T-helper 1 cell (primary cell): ENCODE measurements at places on chromosomes 16 and 17.

GRCh38 chr16:78163772-78164670 is 64.6 kb downstream of the WWOX start:
- no peak for DNase-seq

GRCh38 chr17:14245002-14245401 is 8.3 kb upstream of the CDRT15 start:
- DNase-seq: no peak

DNA sequence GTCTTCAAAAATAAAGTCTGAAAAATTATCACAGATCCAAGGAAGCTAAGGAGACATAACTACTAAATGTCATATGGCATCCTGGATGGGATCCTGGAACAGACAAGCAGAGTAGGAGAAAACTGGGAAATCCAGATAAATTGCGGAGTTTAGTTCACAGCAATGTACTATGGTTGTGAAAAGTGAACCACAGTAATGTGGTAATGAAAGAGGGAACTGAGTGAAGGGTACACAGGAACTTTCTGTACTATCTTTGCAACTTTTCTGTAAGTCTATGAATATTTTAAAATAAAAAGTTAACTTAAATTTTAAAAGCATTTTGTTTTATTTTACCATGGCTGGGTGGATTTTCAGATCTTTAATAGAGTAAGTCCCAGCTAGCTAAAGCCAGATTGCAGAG is 16.3 kb downstream of the SLFN12L start:
- no peak for DNase-seq

DNA sequence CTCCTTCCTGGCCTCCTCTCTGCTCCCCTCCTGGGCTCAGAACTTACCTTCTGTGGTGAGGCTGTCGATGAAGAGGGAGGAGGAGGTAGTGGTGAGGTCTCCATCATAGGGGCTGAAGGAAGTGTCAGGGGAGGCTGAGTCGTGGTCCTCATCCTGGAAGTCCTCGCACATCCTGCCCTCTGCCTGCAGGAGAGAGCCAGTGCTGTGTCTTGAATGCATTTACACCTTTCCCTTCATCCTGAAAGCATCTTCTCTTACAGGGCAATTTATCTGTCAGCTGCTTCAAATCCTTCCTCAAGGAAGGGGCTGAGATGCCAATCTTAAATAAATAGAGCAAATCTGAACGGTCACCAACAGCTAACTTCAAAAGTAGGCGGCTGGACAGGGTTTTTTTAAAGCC is 73.6 kb downstream of the PLXDC1 start:
- no peak for DNase-seq

GRCh38 chr16:68715471-68715870 is 21.6 kb upstream of the CDH1 start:
- no peak for DNase-seq

- no peak for DNase-seq
Observed at GRCh38 chr17:28747051-28747691, 3.4 kb downstream of the TRAF4 start.

GRCh38 chr16:78102865-78103264 is 3.4 kb downstream of the WWOX start:
- no peak for DNase-seq

GRCh38 chr16:86496262-86496928 is 13.9 kb upstream of the FOXF1 start:
- DNase-seq: no peak

- no peak for DNase-seq
Observed at GRCh38 chr17:41538565-41538991, 10.5 kb upstream of the KRT19 start.

DNA sequence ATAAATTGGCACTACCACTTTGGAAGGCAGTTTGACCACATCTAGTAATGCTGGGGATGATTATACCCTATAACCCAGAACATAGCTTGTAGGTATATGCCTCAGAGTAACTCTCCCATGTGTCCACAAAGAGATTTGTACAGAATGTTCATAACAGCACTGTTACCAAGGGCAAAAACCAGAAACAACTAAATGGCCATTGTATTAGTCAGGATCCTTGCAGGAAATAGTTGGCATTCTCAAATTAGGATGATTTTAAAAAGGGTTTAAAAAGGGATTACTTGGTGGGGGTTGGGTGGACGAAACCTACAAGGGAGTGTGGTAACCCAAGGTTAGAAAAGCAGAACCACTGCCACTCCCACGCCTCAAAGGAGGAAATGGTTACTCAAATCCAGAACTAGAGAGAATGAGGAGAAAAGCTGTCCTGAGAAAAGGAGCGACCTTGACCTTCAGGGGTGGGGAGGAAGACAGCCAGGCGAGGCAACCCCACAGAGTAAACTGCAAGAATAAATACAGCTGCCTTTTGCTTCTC is 2.1 kb downstream of the CPPED1 start:
- no peak for DNase-seq

DNA sequence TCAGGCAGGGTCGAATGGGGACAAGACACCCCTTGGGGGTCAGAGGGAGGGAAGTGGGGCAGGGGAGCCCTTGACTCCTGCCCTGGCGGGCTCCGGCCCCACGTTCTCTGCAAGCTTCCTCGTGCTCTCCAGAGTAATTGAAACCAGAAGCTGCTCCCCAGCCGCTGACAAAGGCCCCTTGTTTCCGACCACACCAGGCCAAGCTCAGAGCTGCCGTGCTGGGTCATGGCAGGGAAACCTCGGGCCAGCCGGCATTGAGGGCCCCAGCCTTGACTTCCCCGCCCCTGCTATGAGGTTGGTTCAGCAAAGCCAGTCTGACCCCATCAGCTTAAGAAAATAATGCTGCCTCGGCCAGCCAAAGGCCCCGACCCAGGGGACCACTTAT is 43.3 kb downstream of the TIMM22 start:
- DNase-seq: no peak

DNA sequence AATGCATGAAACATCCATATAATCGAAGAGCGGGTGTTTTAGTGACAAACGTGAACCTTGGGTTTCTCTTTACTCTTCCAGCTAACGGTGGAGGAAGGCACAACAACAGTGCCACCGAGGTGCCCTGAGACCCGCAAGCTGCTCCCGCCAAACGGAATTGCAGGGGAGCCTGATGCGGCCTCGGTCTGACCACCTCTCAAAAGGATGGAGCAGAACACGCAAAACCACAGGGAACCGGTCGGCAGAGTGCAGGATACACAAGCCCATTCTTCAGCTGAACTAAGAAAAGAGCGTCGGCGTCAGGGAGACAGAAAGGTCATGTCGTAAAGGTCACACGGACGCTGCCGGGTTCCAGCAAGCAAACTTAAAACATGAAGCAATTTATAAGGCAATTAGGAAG is 109.5 kb upstream of the ZNF750 start:
- no peak for DNase-seq

GRCh38 chr17:80486692-80487091 is 10.3 kb upstream of the NPTX1 start:
- no peak for DNase-seq

DNA sequence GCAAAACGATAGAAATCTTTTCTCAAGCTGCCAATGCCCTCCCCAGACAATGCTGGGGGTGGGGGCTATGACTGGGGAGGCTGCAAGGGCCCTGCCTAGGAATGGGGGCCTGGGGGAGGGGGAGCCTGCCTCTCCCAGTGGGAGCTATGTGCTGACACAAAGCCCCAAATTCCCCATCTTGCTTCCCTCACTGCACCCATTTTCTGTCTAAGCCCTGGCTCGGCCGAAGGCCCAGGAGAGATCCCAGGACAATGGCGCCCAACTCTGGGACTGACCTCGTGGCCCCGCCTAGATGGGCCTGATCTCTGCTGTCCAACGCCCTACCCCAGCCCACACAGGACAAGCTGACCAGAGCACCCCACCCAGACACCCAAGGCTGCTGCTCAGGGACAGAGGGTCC is 11.1 kb upstream of the KCNJ12 start:
- DNase-seq: no peak

GRCh38 chr17:69046121-69046807 is 14.5 kb downstream of the ABCA9 start:
- no peak for DNase-seq

DNA sequence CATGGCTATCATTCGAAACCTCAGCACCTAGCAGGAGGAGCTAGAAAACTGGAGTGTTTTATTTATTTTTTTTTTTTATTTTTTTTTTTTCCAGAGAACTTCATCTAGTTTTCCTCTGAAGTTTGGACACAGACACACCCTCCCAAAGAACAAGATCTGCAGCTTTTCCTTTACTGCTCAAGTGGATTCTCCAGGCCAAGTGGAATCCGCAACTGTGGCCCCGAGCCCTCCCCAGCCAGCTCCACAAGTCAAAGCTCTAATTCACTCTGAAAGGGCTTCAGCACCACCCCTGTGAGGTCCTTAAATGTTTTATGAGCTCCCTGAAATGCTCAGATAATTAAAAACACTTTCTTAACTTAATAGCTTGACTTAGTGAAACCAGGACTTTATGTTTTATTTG is 332.1 kb upstream of the DYNLRB2 start:
- no peak for DNase-seq

- DNase-seq: no peak
Observed at GRCh38 chr17:74554909-74555308, 9.0 kb upstream of the CD300C start.

GRCh38 chr17:39576187-39576586 is 31.5 kb downstream of the NEUROD2 start:
- no peak for DNase-seq

DNA sequence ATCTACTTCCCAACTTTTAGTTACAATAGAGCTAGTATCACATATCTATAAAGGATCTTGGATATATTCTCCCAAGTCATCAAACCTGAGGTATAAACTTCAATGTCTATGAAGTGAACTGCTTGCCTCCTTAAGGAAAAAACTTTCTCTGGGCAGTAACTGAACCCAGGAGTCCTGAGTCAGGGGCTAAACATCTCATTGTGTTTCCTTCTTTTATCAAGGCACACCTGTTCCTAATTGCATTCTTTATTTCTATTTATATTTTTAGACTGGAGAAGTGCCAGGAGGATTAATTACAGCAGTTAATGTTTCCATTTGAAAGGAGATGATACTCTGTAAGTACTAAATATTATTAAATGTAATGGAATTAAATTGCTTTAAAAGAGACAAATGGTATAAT is 98.6 kb downstream of the CDH8 start:
- no peak for DNase-seq

GRCh38 chr17:42579794-42580551 is 2.4 kb upstream of the PSMC3IP start:
- no peak for DNase-seq

GRCh38 chr17:41762841-41763240 is 23.7 kb downstream of the JUP start:
- no peak for DNase-seq

GRCh38 chr16:72637306-72637705 is 410.6 kb downstream of the ZFHX3 start:
- DNase-seq: no peak

- DNase-seq: peak; percentile 73
Observed at GRCh38 chr16:30381291-30382041, 895 bp downstream of the SEPTIN1 start.

DNA sequence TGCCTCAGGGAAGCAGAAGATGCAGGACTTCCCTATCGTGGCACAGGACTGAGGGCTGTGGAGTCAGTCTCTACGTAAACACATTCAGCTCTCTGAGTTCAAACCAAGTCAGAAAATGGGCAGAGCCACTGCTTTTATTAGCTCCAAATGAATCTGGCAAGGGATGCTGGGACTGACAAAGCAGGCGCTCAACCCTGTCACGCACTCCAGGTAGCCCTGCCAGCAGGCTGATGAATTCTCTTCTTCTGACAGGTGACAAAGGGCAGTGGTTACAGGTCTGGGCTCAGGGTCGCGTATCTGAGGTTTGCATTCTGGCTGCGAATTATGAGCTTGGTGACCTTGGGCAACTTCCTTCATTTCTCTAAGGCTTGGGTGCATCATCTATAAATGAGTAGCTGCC is 9.4 kb downstream of the RPH3AL start:
- DNase-seq: no peak

DNA sequence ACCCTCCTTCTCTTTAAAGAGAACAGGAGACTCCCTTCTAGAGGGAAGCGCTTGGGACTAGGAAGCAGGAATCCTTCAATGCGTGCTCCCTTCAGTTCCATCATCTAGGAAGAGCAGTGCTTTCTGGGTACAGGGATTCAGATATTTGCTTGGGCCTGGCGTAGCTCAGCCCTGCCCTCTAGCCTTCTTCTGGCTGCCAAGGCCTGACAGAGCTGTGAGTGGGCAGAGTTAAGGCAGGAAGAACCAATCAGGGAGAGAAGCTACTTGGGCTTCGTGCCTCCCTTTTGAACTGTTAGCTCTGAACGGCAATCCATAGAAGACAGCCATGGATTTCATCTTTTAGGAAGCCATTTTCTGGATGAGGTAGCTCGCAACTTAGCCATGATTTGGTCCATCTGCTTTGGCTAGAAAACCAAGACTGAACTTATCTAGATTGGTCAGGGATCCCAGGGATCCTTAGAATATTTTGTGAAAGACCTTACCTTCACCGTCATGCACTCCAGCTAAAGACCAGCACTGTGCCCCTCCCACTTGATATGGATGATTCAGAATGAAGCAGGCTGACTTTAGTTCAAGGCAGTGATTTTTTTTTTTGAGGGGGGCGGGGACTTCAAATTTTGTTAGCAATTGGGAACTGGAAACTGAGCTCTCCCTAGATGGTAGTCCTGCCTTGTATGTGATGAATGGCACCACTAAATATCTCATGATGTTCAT is 2.5 kb upstream of the CORO6 start:
- no peak for DNase-seq

- no peak for DNase-seq
Observed at GRCh38 chr16:73192232-73192894, 144.4 kb upstream of the ZFHX3 start.

DNA sequence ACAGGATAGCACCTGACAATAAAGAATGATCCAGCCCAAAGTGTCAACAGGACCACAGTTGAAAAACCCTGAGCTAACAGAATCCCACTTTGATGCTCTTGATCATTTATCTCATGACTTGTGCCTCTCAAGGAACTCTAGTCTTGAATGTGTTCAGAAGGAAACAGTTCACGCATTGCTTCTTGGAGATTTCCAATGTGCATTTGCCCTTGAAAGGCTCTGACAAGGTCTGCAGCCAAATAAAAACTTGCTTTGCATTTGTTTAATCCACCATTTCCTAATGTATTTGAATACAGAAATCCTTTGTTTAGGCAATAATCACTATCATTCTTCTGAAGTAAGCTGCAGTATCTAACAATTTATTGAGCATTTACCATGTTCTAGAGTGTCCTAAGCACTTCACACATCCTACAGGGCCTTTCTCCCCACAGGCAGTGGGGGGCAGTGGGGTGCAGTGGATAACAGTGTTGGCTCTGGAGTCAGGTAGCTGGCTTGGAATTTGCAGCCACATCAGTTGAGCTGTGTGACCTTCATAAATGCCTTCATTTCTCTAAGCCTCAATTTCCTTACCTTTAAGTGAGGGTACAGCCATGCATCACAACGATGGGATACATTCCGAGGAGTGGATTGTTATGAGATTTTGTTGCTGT is 239.7 kb downstream of the XYLT1 start:
- no peak for DNase-seq
